AG04450 (cell line): ENCODE measurements at places on chromosomes 5 and 9.

DNA sequence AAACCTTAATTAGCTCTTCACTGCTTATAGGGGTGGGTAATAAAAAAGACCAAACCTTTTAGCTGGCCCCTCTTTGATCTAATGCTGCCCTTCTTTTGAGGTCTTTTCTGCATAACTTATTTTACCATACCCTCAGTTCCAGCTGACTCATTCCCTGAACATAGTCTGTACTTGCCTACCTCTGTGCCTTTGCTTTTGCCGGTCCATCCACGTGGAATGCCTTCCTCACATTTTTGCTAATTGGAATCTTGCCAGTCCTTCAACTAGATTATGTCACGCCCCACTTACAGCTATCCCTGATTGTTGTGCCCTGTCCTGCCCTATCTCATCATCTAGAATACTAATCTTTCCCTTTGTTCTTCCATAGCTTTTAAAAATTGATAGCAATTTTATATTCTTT is 44.2 kb downstream of the FAF2 start:
- DNase-seq = no peak

GRCh38 chr9:134358662-134359319 is 32.5 kb downstream of the RXRA start:
- no peak for DNase-seq

DNA sequence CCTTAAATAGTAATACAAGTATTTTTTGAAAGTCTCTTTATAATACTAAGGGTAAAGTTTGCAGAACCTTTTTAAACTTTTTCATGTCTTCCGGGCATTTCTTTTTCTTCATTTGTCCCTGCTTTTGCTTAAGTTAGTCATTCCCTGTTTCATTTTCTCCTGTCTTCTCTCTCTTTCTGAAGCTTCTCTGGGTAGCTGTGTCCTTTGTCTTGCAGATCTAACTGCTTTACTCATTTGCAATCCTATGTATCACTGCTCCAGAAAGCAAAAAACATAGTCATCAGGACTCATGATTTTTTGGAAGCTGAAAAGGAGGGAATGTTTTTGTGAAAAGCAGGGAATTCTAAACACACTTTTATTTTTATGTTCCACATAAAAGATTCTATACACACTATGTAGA is 301.7 kb downstream of the MRPS30 start:
- DNase-seq = no peak

GRCh38 chr5:167821151-167821550 is 470.3 kb upstream of the WWC1 start:
- no peak for DNase-seq

DNA sequence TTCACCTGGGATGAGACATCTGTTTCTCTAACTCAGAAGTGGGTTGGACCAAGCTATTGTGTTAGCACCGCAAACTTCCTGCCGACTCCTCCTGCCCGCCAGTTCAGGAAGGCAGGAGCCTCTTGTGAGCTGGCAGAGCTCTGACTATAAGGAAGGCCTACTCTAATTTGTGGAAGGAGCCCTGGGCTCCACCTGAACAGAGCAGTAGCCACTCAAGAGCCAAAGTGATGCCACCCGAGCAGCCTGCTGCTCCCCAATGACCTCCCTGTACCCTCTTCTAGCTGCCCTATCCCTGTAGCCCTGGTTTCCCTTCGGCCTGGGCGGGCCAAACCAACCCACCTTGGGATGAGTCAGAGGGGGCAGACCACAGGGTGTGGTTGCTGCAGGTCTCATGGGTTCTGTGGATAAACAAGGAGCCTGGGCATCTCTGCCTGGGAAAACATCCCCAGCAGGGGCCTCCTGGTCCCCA is 81.6 kb downstream of the PSD2 start:
- DNase-seq = no peak

- no peak for DNase-seq
These were observed 66.0 kb downstream of the ANGPTL2 start for GRCh38 chr9:127056446-127056845.

- DNase-seq = no peak
These were observed 315.6 kb upstream of the CDH9 start for GRCh38 chr5:27353970-27354369.

DNA sequence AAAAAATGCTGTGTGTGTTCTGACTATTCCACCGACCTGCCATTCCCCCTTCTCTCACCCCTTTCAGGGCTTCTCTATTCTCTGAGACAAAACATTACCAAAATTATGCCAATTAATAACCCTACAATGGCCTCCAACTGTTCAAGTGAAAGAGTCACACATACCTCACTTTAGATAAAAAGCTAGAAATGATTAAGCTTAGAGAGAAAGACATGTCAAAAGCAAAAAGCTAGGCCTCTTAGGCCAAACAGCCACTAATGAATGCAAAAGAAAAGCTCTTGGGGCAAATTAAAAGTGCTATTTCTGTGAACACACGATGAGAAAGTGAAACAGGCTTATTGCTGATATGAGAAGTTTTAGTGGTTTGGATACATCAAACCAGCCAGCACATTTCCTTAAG is 279.6 kb upstream of the GRAMD2B start:
- DNase-seq = no peak

DNA sequence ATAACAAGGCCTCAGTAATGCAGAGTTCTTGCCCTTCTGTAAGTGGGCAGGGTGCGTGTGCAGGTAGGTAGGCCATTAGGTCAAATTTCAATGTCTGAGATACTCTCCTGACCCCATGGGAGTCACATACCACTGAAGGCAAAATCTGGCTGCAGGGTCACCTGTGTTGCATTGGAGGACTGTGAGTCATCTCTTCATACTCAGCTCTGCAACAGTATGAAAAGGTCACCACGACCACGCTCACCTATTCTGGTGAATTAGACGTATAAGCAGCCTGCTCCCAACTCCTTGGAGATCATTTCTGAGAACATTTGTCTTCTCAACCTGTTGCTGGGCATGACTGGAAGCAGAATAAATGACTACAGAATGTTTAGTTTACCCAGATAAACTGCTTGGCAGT is 599.8 kb downstream of the PDE4D start:
- DNase-seq = no peak

DNA sequence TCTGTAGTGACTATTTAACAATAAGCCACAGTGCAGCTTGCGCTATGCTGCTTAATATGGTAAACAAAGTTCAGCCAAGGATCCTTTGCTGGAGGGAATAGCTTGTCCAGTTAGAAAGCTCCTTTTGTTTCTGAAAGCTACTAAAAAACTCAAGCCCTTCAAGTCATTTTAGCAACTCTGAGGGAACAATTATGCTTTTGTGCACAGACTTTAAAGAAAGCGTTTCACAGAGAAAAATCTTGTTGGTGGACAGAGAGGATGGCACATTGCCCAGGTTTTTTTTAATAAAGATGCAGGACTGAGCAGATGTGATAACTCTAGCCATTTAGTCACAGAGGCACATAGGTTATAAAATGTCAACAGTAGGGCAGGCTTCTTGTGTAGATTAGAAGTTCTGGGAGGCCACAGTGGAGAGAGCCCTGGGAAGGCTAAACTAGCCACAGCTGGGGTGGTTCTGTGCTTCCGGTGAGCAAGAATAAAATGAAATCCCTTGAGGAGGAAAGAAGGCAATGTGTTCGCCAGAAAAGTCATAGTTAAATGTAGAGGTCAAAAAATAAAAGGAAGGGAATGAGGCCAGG is 63.4 kb downstream of the ALDH7A1 start:
- DNase-seq = no peak

GRCh38 chr9:123483191-123483803 is 127.3 kb downstream of the CRB2 start:
- DNase-seq = no peak

DNA sequence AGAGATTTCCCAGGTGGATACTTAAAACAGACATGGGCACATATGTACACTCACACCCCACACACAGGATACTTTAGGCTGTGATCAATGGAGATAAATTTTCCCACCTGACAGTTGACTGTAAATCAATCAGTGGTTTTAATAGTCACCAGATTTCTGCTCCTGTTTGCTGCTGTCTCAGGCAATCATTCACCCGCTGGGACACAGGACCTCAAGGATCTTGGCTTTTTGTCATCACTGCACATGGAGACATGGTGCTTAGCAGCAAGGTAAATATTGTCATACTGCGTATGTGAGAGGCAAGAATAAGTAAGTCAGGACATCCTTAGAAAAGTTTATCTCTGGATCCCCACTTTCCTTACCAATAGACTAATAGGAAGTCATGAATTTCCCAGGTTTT is 60.8 kb upstream of the KLF9 start:
- no peak for DNase-seq

- DNase-seq = no peak
These were observed 5.5 kb downstream of the OTULIN start for GRCh38 chr5:14669975-14670374.

- no peak for DNase-seq
These were observed 880 bp upstream of the PTPDC1 start for GRCh38 chr9:94083384-94083783.

DNA sequence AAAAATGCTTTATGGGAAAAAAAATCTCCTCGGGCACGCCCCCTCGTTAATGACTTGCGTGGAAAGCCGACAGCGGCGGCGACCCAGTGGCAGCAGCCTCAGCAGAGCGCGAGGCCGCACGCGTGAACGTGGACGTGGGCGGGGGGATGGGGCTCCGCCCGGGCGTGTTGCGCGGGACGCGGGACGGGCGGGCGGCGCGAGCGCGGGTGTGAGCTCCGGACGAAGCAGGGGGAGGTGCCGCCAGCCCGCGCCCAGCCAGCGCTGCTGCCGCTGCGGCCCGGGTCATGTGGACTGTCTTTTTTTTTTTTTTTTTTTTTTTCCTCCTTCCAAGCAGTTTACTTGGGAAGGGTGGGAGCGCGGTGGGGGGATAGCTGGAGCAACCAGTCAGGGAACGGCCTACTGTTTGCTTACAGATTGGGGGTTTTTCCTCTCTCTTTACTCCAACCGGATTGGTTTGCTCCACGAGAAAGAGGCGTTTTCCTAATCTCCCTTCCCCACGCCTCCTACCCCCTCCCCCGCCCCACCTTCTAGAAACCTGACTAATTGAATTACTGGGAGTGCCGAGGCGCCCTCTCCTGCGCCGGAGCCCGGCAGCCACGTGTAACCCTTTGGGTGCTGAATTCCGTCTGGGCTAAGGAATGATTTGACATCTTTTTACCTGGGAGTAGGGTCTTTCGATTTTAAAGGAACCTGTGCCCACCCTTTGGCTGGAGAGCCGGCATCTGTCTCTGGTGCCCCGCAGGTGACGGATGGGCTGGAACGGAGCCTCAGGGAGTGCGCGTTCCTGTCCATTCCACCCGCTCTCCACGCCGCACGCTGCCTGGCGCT is 1.7 kb upstream of the EFNA5 start:
- DNase-seq = peak; percentile 84

DNA sequence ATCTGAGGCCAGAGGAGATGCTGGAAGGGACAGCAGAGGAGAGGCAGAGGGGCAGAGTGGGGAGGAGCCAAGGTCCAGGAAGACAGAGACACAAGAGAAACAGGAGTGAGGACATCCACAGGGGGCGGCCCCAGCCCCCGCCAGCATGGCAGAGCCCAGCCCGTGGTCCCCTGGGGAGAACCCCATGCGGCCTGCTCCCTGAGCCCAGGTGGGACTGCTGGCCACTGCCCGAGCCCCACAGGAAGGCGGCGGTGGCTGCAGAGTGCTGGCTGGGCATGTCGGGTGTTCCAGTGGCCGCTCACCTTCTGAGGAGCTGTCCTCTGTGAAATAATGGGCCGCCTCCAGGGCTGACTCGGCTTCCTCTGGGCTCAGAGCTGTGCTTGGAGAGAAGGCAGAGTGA is 8.9 kb upstream of the MRNIP start:
- DNase-seq = no peak

GRCh38 chr5:178649580-178649979 is 22.7 kb upstream of the CLK4 start:
- DNase-seq = no peak

GRCh38 chr5:153624451-153624765 is 133.9 kb downstream of the GRIA1 start:
- no peak for DNase-seq

DNA sequence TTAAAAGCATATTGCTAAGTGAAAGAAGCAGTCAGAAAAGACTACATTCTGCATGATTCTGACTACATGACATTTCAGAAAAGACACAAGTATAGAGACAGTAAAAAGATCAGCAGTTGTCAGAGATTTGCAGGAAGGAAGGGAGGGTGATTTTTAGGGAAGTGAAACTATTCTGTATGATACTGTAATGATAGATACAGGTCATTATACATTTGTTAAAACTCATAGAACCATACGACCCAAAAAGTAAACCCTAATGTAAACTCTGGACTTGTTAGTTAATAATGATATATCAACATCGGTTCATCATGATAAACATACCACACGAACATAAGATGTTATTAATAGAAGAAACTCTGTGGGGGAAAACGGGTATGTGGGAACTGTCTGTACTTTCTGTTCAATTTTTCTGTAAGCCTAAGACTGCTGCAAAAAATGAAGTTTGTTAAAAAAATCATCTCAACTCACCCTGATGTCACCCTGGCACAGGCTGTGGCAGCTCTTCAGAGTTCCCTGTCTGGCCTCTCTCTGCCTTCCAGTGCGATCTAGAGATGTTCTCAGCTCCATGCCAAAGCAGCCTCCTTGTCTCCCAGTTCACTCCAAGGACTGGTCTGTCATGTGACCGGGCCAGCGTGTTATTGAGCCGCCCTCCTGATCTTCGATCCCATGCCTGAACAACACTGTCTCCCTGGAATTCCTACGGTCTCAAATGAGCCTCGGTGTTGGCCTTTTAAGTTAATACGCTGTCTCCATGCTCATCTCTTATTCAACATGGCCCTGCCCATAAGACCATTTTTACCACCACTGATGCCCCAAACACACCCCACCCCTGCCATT is 35.4 kb downstream of the PRLR start:
- no peak for DNase-seq

GRCh38 chr9:2967766-2968165 is 123.9 kb upstream of the PUM3 start:
- DNase-seq = no peak

DNA sequence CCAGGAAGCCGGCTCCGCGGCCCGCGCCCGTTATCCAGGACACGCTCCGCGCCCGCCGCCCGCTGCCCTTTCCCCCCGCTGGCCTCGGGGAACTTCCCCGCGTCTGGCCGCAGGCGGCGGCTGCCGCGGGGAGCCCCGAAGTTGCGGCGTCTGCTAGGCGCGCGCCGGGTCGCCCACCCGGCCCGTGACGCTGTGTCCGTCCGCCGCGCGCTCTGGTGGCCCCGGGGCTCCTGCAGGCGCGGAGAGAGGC is 621 bp upstream of the GCNT4 start:
- DNase-seq = no peak

GRCh38 chr5:179812135-179812825 is 5.6 kb upstream of the MGAT4B start:
- no peak for DNase-seq

DNA sequence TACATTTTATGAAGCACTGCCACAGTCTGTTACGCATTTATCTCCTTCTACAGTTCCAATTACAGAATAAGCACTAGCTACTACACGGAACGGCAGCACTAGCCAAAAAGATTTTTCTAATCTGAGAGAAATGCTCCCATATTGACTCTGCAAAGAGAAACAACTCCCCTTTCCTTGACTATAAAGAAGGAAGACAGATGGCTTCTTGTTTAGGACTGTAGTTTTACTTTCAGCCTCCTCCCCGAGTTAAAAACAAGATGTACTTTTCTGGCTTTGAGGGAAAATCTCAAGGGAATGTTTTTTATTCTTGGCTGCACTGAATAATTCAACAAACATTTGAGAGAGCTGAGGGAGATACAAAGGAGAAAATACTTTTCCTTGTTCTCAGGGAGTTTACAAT is 1.9 kb upstream of the SLC44A1 start:
- DNase-seq = no peak
